ENCODE measurements at places on chromosomes 7 and 10.

- peak; percentile 89 for DNase-seq
Measured at GRCh38 chr10:133261726-133262325, 14.8 kb downstream of the ADAM8 start.

GRCh38 chr10:100024748-100025147 lies 15.0 kb upstream of the DNMBP start:
- DNase-seq: no peak

DNA sequence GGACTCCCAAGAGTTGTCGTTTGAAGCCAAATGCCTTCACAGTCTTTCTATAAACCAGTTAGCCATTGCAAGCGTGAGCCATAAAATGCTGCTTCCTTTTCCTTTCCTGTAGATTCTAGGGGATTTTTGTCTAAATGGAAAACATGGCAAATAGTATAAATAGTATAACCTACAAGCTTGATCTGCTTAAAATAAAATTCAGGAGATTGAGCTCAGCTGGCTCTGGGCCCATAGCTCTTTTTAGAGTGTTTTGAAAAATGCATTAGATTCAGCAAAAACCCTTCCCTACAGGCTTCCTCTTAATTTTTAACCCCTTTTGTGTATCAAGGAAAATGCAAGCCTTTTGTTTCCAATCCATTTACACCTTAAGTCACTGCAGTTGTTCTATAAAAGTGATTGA lies 190.1 kb upstream of the GDF10 start:
- DNase-seq: no peak

DNA sequence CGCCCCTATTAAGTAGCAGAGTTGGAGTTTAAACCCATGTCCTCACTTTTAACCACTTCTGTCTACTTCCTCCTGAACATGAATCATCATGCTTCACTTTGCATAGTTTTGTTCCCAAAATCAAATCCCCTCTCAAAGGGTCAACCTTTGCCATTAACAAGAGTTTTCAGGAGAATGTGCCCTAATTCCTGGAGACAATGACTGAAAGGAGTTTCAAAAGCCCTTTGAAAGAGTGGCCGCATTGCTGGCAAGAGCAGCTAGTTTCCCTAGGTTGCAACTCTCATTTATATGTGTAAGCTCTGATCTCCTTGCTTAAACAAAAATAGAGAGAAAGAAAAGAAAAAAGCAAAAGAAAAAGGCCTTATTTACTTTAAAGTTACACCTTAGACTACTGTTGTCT lies 9.2 kb downstream of the LGI1 start:
- no peak for DNase-seq

- DNase-seq: no peak
Measured at GRCh38 chr10:32143302-32143847, 87.2 kb upstream of the KIF5B start.

DNA sequence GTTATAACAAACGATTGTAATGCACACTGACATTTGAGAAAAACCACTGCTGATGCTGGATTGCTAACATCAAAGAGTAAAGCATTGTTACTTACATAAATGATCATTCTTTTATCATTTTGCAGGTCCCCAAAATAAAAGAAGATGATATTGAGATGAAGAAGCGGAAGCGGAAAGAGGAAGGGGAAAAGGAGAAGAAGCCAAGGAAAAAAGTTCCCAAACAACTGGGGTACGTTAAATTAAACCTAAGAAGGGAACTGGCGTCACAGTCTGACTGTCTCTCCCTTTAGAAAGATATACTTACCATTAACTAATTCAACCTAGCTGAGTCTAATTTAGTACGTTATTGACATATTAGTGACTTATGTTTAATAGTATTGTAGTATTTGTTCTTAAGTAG lies 28.1 kb downstream of the UBN2 start:
- no peak for DNase-seq

GRCh38 chr10:93436591-93437085 lies 45.5 kb downstream of the MYOF start:
- DNase-seq: peak; percentile 91

GRCh38 chr10:49564461-49565009 lies 25.6 kb upstream of the ERCC6 start:
- peak; percentile 58 for DNase-seq

DNA sequence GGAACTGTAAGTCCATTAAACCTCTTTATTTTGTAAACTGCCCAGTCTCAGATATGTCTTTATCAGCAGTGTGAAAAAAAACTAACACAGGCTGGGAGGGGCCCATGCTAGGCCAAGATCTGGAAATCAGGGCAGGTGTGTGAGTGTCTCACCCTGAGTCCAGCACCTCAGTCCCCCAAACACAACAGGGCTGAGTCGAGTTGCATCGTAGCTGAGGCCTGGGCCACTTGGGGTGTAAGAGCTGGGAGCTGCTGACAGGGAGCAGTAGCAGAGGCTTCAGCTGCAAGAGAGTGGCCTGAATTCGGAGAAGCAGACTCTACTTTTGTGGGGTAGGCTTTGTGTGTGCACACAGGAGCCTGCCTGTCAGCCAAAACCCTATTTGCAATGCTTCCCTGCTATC lies 553.1 kb downstream of the PTPRN2 start:
- DNase-seq: no peak

- DNase-seq: no peak
Measured at GRCh38 chr10:12643279-12643678, 293.9 kb downstream of the CAMK1D start.

DNA sequence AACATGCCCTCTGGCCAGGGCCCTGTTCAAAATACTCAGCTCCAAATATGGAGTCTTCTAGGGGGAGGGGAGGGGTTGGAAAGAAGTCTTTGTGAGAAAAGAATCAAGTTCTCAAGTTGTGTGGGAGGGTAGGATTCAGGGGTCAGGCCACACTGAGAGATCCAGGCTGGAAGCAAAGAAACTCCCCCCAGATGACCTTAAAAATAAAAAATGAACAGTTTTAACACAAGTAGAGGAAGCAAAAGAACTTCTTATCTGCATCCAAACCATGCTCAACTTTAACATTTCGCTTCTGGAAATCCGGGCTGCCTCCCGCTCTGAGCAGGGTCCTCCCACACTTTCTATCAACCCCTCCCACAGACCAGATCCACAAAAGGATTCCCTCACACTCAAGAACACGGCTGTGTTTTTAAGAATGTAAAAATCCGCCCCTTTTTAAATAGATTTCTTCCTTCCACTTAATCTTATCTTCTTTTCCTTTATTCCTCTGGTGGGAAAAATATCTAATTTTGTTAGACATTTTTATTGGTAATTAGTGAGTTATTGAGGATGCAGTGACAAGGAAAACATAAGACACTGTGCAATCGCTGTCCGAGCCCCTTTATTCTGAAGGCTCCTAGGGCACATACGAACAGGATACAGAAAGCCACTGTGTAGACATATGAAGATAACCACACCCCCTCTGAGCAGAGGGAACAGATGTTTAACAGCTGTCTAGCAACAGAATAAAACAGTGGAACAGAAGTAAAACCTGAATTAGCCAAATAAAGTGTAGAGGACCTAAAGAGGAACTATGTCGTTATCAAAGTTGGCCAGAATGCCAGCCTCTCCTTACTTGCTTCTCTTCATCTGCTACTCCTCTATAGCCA lies 43.8 kb downstream of the CYTH3 start:
- peak; percentile 80 for DNase-seq

DNA sequence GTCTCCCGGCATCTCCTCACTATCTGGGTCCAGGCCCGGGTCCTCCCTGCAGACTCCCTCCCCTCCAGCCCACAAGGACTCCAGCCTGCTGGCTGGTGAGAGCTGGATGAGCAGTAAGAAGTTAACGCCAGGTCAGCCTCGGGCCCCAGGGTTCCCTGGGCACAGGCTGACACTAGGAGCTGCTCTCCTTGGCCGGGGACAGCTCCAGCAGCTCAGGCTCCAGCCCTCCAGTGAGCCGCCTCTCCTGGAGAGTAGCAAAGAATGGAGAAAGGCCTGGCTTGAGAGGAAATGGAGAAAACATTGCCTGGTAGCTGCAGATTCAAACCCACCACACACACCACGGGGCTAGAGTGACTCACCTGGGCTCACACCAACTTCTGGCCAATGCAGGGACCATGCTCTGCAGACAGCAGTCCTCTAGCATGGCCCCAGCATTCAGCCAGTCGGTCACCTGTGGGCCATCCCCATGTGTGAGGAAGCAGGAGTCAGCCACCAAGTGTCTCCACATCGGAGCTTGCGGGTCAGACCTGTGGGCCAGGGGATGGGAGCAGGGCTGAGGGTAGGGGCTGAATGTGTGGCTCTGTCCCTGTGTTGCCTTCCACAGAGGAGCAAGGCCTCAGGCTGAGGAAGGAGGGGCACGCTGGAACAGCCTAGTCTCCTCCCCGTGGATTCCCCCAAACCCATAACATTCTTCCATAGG lies 6.5 kb downstream of the SAP25 start:
- no peak for DNase-seq

DNA sequence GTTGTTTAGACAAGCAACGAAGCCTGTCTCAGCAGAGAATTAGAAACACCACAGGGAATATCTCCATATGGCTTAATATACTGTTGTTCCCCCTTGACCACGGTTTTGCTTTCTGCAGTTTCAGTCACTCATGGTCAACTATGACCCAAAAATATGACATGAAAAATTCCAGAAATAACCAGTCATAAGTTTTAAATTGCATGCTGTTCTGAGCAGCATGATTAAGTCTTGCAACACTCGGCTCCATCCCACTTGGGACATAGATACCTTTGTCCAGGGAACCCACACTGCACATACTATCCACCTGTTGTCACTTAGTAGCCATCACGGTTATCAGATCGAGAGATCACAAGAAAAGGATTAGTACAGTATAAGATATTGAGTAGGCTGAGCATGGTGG lies 60.7 kb upstream of the FOXK1 start:
- DNase-seq: peak; percentile 69

DNA sequence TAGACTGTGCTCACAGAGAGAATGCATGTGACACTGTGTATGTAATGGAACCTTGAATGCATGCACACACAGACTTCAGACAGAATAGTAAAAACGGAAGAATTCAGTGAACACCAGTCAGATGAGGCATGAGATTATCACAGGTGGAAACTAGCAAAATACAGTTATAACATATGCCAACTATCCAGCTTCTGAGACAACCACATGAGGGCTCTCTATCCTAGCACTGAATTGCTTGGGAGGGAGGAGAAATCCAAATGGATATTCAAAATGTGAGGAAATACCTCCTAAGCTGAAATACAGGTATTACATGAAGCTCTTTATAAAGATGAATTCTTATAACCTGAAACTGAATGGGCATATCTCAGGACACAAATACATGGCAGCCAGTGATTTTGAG lies 30.6 kb downstream of the GARS1 start:
- no peak for DNase-seq

DNA sequence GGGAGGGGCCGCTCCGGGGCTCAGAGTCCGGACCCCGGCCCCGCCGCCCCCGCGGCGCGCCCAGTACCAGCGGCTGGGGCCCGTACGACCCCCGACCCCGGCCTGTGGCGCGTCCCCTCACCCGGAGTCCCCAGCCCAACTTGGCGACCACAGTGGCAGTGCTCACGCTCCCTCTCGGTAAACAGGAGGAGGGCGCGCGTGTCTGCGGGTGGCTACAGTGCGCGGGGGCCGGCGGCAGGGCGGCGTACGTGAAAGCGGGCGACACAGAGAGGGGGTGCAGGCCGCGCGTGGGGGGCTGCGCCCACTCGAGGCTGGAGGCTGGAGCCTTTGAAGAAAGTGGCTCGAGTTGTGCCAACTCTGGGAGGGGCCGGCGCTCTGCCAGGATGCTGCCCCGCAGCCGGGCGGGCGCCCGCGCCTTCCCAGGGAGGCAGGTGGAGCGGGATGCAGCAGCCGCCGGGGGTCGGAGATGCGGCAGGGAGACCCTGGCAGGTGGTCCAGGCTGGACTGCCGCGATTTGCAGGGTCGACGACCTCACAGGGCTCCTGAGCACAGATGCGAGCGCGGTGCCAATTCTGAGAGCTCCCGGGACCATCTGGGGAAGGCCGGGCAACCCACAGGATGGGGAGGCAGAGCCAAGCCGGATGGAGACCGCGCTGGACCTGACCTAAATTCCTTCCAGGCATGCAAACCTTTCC lies 655 bp downstream of the PTPRE start:
- DNase-seq: no peak

- no peak for DNase-seq
Measured at GRCh38 chr7:151866761-151867655, 9.9 kb downstream of the PRKAG2 start.

- DNase-seq: no peak
Measured at GRCh38 chr10:60652628-60653027, 125.7 kb upstream of the CDK1 start.

DNA sequence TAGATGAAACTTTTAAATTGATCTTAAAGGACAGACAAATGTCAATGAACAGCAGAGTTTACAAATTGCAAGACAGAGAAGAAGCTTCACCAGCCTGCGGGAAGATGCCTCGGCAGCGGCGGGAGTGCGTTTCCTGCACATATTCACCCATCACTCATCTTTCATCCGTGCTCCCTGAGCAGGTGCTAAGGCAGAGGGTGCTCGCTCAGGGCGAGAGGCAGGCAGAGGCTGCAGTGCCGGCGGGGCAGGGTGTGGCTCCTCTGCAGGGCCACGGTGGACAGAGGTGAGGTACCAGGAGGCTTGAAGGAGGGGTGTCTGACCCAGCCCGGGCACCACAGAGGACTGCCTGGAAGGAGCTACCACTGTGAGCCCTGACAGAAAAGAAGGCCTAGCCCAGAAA lies 155.2 kb upstream of the PPP2R2D start:
- DNase-seq: no peak

DNA sequence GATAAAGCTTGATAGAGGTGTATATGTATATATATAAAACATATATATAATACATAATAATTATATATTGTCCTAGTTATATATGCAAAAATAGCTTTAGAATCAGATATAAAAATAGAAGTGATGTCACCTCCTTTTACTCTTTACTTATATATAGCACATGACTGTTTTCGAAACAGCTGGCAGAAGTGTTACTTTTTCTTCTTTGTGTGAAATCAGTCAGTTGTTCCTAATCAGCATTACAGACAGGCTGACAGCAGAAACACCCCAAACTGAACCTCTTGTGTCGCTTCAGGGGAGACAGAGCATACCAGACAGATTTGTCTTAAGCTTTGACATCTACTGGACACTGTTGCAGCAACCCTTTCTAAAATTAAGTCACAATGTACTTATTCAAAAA lies 684.9 kb upstream of the CELF2 start:
- no peak for DNase-seq

DNA sequence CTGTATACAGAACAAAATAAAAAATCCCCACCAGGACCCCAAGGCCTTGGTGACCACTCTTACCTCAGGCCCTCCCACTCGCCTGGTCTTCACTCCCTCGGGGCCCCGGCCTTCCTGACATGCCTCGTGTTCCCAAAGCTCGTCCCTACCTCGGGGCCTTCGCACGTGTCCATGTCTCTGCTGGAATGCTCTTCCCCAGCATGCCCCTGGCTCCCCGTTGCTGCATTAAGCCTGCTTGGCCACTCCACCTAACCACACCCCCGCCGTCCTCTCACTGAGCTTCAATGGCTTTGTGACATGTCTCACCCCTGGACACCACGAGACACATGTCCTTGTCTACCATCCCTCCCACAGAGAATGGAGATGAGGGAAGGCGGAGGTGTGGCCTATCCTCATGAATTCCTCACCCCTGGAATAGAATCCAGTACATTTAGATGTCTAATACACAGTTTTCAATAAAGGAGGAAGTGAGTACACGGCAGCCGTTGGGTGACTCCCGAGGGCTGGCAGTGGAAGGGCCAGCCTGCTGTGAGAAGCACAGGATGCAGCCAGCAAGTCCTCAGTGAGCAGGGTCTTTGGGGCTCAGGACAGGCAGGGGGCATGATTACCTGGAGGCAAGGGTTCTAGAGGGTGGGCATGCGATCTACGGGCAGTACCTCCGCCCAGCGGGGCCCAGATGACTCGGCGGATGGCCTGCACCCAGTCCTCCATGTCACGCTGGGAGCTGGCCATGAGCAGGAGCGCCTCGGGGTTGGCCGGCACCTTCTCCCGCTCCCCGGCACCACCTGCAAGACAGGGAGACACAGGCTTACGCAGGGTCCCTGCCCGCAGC lies 125.7 kb downstream of the ARHGAP22 start:
- DNase-seq: no peak

GRCh38 chr7:92615861-92616260 lies 25.7 kb upstream of the FAM133B start:
- DNase-seq: no peak
